ENCODE measurements at places on chromosomes 6 and 20.
A peak's percentile ranks its signal among the peaks of the same experiment; 100 is the strongest.

- no peak for DNase-seq
Measured at GRCh38 chr6:33095681-33096080, 19.9 kb downstream of the HLA-DPB1 start.

GRCh38 chr20:36461600-36462439, 79.5 kb upstream of the MYL9 start:
- peak; percentile 62 for DNase-seq

- peak; percentile 68 for DNase-seq
Measured at GRCh38 chr6:82331031-82331773, 32.4 kb upstream of the TPBG start.

DNA sequence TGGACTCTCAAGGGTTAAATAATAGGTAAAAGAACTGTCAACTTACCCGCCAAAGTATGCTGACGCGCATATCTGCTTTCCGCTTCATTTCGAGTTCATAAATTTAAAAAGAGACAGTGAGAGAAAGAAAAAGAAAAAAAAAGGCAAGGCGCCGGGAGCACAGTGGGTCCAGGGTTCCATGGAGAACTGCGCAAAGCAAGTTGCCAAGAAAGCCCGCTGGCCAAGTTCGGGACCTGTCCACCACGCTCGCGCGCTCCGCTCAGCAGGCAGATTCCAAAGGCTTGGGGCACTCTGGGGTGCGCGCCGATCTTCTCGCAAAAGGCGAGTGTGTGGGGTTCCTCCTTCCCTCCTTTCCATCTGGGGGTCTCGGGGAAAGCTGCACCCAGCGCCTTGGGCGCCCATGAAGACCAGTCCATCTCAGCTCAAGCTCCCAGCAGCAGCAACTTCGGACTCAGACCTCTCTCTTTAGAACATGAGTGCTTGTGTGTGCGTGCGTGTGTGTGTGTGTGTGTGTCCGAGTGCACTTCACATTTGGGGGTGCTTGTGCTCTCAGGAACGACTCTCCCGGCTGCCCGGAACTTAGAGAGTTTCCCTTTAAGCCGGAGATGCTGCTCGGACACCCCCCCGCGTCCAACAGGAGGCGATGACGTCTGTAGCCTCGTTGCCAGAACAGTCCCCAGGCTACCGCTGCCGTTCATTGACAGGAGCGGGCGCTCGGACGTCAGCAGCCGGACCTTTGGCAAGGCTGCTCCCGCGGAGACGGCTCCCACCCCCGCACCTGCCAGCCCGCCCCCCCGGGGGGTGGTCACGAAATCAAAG, 180.0 kb downstream of the TBXT start:
- no peak for DNase-seq

DNA sequence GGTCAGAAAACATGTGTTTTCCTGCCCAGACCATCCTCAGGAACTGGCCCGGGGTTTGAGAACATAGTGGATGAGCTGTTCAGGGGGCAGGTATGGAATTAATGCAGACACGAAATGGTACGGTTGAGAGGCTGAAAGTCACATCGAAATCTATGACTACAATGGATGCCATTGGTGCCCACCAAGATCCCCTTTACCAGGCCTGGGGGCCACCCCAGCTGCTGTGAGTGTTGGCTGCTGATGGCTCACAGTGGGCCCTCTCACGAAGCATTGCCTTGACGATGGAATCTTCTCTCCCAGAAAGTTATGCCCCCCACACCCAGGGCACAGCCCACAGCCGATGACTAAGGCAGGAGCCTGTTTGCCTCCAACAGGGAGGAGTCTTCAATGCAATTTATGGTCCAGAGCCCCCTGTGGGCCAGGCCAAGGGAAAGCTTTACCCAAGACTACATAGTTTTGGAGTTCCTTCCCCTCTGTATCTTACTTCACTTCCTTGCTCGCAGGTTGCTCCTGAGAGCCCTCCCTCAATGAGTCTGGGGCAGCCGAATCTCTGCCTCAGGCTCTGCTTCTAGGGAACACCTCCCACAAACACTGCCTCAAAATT, 92.6 kb downstream of the BFSP1 start:
- DNase-seq = peak; percentile 31

GRCh38 chr6:148711833-148712654, 34.8 kb upstream of the UST start:
- no peak for DNase-seq

DNA sequence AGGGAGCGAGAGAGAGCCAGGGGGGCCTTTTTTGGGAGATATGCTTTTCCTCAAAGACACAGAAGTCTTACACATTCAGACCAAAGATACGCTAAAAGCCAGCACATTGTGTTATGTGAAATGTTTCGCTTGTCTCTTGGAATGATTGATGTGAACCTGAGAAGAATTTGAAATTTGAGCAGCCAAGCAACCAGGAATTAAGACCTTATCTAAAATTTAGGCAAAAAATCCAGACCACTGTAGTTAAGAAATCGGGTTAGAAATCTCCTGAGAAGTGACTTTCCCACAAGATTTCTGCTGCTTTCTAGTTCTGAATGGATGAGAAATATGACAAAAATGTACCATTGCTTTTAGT, 223.2 kb upstream of the GMDS start:
- DNase-seq = no peak

- peak; percentile 32 for DNase-seq
Measured at GRCh38 chr20:49283703-49284625, 6.1 kb upstream of the ZNFX1 start.

DNA sequence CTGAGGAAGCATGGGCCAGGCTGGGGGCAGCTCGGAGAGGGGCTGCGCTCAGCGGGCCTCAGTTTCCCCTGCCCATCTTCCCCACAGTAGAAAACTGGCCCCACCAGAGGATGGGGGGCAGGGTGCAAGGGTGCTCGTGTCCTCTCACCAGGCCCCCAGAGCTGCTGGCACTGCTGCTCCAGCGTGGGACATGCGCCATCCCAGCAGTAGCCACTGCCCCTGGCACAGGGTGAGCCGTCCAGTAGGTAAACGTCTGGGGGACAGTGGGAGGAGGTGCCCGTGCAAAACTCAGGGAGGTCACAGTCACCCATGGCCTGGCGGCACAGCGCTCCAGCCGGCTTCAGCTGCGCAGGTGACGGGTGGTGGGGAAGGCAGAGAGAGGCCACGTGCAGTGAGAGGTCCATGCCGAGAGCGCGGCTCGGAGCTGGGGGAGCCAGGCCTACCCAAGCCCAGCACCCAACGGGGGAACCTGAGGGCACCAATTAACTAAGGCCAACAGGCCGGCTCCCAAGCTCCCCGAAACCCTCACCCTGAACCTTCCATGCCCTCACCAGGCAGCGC, 8.9 kb upstream of the GFRA4 start:
- DNase-seq = no peak

DNA sequence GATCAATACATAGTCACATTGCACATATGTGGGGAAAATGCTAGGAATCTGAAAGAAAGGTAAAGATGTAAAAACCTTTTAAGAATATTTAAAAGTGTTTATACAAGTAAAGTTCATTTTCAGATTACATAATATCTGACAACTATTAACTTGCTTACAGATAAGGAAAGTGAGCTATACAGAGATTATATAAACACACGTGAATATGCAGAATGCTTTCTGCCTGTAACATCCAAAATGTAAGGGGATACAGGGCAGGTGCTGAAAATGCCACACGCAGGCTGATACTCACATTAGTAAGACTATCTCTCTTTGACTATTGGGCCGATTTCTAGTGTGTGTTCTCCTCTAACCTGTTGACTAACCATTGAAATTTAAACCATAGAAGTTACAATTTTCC, 17.9 kb upstream of the MAP7 start:
- no peak for DNase-seq

DNA sequence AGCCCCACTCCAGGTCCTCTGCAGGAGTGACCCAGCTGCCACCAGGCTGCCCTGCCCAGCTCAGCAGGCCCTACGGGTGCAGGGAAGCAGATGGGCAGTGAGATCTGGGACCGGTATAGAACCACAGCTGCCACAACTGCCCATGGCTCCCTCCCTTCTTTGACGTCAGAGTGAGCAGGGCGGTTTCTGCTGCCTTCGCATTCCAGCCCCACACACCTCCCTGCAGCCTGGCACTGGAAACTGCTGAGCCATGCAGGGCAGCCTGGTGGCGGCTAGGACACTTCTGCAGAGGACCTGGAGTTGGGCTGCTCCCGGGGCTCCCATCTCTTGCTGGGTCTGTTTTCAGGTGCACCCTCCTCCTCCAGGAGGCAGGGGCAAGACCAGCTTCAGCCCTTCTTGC, 101.6 kb upstream of the CD93 start:
- DNase-seq = no peak

- no peak for DNase-seq
Measured at GRCh38 chr6:76592566-76592965, 520.1 kb upstream of the IMPG1 start.

DNA sequence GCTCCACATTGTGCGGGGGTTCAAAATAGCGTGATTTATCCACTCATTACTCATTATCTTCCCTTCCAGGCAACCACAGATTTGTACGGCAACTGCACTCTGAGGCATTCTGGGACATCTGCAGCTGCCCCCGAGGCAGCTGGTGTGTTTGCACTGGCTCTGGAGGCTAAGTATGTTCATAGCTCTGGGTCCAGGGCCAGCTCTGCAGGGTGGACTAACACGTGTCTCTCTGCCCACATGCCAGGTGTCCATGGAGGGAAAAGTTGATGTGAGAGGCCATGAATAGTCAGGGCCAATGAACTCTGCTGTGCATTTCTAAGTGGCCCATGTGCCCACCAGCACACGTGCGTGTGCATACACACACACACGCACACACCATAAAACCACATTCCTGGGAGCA, 74.9 kb downstream of the BFSP1 start:
- DNase-seq = no peak

DNA sequence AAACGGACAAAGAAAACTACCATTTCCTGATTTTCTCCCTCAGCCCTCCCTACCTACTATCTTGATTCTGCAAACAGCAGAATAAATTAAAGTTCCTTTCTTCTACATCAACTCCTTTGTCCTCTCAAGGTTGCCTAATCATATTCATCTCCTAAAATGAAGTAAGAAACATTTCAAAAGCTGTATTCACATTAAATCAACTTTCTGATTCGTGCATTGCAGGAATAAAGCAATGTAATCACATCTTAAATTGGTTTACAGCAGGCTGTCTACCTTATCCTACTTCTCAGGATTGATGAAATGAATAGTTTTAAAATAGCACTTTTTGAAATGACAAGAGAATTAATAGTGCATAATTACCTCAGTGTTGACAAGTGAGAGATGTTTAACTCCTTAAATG, 25.1 kb downstream of the PRKN start:
- no peak for DNase-seq

- no peak for DNase-seq
Measured at GRCh38 chr20:35065181-35065580, 27.4 kb downstream of the TRPC4AP start.

DNA sequence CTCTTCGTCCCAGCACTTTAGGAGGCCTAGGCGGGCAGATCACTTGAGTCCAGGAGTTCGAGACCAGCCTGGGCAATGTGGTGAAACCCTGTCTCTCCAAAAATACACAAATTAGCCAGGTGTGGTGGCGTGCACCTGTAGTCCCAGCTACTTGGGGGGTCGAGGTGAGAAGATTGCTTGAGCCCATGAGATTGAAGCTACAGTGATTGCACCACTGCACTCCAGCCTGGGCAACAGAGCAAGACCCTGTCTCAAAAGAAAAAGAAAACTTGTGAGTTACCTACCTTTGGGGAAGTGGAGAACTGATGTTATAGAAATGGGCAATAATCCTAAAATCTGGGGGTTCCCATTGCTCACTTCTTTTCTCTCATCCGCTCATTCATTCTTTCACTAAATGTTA, 58.0 kb downstream of the E2F3 start:
- DNase-seq = no peak

- no peak for DNase-seq
Measured at GRCh38 chr6:52931351-52931750, 21.9 kb upstream of the GSTA3 start.

DNA sequence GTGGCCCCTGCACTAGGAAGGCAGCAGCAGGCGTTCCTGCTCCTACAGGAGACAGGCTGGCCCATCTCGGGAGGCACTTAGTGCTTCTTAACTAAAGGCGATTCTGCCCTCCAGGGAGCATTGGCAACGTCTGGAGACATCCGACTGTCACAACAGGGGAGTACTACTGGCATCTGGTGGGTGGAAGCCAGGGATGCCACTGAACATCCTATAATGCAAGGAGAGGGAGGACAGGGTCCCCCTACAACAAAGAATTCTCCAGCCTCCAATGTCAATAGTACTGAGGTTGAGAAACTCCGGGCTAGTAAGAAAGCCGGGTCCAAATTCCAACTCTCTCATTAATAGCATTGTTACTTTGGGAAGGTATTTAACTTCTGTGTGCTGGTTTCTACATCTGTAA, 119.4 kb upstream of the ARMC2 start:
- DNase-seq = peak; percentile 52

GRCh38 chr6:91094341-91094740, 507.5 kb upstream of the MAP3K7 start:
- DNase-seq = peak; percentile 6

DNA sequence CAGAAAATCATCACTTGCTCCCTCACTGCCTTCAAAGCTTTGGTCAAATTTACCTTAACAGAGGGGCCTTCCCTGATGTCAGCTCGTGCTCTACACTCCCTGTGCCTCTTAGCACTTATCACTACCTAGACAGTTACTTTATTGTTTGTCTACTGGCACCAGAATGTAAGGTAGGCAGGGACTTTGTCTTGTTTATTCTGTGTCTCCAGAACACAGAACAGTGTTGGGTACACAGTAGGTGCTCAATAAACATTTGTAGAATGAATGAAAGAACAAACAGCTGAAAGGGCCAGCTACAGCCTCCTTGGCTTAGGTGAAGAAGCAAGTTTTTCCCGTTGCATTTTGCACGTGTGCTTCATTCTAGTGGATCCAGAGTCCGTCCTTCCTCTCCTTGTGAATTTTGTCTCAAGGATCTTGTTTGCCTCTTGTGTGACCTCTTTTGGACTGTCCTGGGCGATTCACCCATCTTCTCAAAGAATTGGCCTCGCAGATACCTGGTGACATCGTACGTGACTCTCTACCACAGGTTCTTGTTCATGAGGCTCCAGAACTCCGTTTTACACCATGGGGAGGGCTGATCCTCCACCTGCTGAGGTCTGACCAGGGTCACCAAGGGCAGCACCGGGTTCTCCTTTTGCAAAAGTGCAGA, 84.2 kb upstream of the ARMC2 start:
- DNase-seq = no peak

GRCh38 chr6:71248306-71248765, 40.3 kb upstream of the OGFRL1 start:
- DNase-seq = peak; percentile 82

- no peak for DNase-seq
Measured at GRCh38 chr20:33119725-33120720, 40.6 kb downstream of the BPIFB4 start.
